ENCODE measurements at places on chromosomes 6 and 20.

- peak; percentile 78 for DNase-seq
These were observed 61.4 kb upstream of the UFL1 start for GRCh38 chr6:96460052-96460700.

GRCh38 chr20:41510847-41511450, 107.2 kb downstream of the CHD6 start:
- no peak for DNase-seq

DNA sequence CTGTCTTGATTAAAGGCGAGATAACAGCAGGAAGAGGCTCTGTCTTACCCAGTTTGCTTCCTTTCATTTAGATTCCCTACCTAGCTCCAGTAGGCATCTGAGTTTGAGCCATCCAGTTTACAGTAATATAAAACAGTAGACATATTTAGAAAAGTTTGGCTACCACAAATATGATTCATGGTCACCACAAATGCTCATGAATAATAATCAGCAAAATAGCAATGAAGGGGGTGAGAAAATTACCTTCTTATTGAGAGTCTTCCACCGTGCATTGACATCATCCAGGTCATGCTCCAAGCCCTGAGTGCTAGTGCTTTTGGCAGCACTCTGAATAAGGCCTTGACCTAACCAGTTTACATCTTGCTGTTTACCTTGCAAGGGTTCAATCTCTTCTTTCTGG, 106.2 kb downstream of the DST start:
- DNase-seq = no peak

- DNase-seq = no peak
These were observed 222.7 kb upstream of the OPRM1 start for GRCh38 chr6:153816366-153816765.

- no peak for DNase-seq
These were observed 109.2 kb upstream of the TMEM170B start for GRCh38 chr6:11428371-11428770.

- DNase-seq = no peak
These were observed 96.3 kb upstream of the MAFB start for GRCh38 chr20:40785346-40785745.

GRCh38 chr6:6816716-6817115, 228.2 kb downstream of the LY86 start:
- no peak for DNase-seq

DNA sequence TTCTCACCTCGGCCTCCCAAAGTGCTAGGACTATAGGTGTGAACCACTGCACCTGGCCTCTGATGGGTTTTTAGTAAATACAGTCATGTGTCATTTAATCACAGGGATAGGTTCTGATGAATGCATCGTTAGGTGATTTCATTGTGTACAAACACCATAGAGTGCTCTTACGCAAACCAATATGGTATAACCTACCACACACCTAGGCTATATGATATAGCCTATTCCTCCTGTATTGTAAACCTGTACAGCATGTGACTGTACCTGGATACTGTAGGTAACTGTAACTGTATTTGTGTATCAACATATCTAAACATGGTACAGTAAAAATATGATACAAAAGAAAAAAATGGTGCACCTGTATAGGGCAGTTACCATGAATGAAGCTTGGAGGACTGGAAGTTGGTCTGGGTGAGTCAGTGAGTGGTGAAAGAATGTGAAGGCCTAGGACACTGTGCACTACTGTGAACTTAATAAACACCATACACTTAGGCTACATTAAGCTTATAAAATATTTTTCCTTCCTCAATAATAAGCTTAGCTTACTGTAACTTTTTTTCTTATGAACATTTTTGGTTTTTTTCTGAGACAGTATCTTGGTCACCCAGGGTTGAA, 10.0 kb downstream of the BICRAL start:
- peak; percentile 58 for DNase-seq

DNA sequence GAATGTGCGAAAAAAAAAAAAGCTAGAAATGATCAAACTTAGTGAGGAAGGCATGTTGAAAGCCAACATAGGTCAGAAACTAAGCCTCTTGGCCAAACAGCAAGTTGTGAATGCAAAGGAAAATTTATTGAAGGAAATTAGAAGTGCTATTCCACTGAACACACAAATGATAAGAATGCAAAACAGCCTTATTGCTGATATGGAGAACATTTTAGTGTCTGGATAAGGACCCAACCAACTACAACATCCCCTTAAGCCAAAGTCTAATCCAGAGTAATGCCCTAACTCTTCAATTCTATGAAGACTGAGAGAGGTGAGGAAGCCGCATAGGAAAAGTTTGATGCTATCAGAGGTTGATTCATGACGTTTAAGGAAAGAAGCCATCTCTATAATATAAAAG, 5.5 kb upstream of the ABCC10 start:
- no peak for DNase-seq

DNA sequence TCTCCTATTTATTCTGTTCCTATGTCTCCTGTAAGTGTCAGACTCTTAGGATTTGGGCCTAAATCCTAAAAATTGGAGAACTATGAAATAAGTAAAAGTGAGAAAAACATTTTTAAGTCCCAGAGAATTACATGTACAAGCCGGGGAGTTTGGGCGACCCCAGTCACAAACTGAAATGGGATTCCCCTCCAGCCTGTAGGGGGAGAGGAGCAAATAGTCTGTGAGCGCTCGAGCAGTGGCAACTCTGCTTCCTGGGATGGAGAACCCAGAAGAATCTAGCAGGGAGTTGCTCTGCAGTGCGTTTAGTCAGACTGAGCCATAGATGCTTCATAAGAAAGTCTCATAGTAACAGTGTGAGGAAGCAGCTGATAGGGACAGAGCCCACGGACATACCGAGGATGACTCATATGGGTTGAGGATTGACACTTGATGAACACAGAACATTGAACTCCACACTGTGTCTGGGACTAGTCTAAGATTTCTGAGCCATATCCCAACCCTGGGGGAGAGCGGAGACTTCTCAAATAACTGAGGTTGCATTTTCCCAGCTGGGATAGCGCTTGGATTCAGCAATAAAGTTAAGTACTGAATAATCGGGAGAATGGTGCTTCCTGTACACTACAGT, 437.2 kb downstream of the BCKDHB start:
- peak; percentile 78 for DNase-seq

Measured in epithelial cell of esophagus (primary cell).